ENCODE measurements at places on chromosomes 11 and 22. TPM values are rescaled to one million over a fixed set of nuclear protein-coding genes. Genes with fewer than 3 reads are reported as not detected.

Gene POLR2L
- 77.9 TPM for total RNA-seq

Gene DTX4
- total RNA-seq, result 8.4 TPM

Gene EHF
- total RNA-seq, result 388 TPM

Gene FHIP1B
- total RNA-seq, result 31.3 TPM

GRCh38 chr22:17446698-17447097 lies 77.4 kb downstream of the CECR2 start:
- no peaks in the 10 kb centered on the region for H3K36me3 ChIP-seq
- DNase-seq, result no peak
- H3K27ac ChIP-seq, result no peak overlapping the region
- no peak overlapping the region for H3K4me3 ChIP-seq
- peaks cover 36% of the 10 kb centered on the region for H3K4me1 ChIP-seq

DNA sequence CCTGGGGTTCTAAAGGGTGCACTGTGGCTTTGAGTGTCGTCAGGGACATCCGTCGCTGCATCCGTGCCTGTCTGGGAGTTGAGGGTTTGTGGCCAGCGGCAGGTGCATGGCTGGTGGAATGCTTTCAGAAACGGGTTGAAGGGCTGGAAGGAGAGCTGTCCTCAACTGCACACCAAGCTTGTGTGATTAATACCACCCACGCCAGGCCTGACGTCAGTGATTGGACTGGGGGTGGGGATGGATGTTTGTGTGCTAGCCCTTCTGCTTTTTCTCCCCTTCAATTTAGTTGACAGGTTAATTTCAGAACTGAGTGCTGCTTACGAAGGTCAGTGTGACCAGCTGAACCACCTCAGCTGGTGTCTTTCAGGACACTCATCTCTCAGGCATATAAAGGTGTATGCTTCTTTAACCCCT lies 3.2 kb upstream of the GAB2 start:
- no peaks in the 10 kb centered on the region for H3K27me3 ChIP-seq
- H3K4me1 ChIP-seq, result peaks cover 53% of the 10 kb centered on the region
- H3K36me3 ChIP-seq, result no peaks in the 10 kb centered on the region
- DNase-seq, result no peak

DNA sequence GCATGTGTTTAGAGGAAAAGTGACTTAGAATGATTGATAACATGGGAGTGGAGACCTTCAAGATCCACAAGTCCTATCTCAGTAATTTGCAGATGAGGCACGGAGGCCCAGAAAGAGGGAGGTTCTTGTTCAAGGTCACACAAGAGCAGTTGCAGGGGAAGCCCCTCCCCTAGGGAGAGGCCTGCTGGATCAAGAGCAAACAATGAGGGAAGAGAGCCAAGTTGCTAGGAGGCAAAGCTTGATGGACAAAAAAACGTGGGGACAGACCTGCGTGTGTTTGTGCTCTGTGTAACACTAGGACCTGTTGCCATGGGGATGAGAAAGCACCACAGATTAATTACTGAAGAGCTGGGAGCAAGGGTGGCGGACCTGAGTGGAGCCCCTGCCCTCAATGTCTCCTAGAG lies 6.4 kb upstream of the MFRP start:
- peaks cover 11% of the 10 kb centered on the region for H3K36me3 ChIP-seq
- DNase-seq, result no peak
- no peaks in the 10 kb centered on the region for H3K27me3 ChIP-seq
- no peak overlapping the region for H3K4me3 ChIP-seq
- H3K4me1 ChIP-seq, result peaks cover 46% of the 10 kb centered on the region
- peak overlapping the region; percentile 48 for H3K27ac ChIP-seq

All from esophagus squamous epithelium (tissue), 5 donors.